ENCODE measurements at places on chromosomes 11 and 22. TPM values are rescaled to one million over a fixed set of nuclear protein-coding genes. Genes with fewer than 3 reads are reported as not detected.

DNA sequence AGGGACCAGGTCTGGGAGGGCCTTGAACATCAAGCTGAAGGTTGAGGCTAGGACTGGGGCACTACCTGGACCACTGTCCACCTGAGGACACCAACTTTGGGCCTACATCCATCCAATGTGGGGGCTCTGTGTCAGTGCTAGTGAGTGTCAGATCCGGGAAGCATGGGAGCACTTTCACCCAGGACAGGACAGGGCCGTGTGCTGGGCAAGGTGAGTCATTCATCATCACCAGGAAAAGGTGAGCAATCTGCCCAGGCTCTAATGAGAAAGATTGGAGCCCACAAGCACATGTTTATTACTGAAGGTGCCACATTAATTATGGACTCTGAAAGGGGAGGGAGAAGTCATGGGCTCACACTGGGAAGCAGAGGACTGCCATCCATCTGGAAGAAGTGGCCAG is 39.7 kb upstream of the DRD2 start:
- DNase-seq: no peak

- peak; percentile 27 for DNase-seq
Observed at GRCh38 chr11:91394727-91395414, 829.7 kb upstream of the FAT3 start.

- DNase-seq: no peak
Observed at GRCh38 chr22:47419239-47419638, 656.8 kb downstream of the TBC1D22A start.

GRCh38 chr11:61960532-61960931 is 6.9 kb downstream of the FTH1 start:
- DNase-seq: no peak

DNA sequence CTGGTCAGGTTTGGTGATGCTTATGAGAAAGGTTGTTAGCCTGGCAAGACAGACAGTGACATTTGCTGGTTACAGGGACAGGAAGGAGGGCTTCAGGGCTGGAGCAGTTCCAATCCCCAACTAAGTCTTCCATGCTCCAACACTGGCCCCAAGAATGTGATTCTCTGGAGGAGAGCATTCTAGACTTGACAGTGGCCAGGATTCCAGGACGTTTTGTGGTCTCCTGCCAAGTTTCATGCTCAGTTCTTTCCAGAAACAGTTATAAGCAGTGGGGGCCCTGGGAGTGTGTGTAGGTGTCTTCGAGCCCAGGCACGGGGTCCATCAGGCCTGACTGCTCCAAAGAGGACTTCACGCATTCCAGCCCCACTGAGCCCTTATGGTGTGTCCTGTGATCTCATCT is 8.9 kb upstream of the GRK3 start:
- no peak for DNase-seq

GRCh38 chr11:1281974-1282365 is 27.5 kb downstream of the TOLLIP start:
- DNase-seq: no peak

DNA sequence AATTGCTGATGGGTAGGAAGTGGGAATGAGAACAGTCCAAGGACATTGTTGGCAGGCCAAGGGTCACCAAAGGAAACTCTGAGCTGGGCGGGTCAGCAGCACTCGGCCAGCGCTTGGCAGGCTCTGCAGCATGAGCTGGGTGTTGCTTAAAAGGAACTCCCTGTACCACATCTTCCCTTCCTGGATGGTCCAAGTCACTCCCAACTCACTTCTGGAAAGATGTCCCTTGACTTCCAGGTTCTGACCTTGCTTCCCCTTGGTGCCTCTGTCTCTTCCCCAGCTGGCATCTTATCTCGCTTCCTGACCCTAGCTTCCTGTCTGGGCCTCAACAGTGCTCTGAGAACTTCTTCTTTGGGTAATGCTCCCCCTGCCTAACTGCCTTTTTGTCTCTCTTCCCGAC is 24.8 kb upstream of the SWAP70 start:
- peak; percentile 26 for DNase-seq

DNA sequence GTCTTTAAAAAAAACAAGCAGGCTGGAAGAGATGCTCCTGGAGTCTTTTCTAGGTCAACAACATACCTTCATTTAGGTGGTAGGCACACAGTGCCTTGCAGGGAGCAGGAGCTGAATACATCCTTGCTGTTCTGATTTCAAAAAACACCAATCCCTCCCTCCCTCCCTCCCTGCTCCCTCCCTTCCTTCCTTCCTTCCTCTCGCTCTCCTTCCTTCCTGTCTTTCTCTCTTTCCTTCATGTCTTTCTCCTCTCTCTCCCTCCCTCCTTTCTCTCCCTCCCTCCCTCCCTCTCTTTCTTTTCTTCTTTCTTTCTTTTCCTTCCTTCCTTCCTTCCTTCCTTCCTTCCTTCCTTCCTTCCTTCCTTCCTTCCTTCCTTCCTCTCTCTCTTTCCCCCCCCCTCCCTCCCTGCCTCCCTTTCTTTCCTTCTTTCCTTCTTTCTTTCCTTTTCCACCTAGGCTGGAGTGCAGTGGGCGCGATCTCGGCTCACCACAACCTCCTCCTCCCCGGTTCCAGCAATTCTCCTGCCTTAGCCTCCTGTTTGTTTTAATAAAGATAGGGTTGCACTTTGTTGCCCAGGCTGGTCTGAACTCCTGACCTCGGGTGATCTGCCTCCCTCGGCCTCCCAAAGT is 245.1 kb downstream of the MIAT start:
- no peak for DNase-seq

- DNase-seq: no peak
Observed at GRCh38 chr11:62726156-62726914, 922 bp downstream of the HNRNPUL2 start.

DNA sequence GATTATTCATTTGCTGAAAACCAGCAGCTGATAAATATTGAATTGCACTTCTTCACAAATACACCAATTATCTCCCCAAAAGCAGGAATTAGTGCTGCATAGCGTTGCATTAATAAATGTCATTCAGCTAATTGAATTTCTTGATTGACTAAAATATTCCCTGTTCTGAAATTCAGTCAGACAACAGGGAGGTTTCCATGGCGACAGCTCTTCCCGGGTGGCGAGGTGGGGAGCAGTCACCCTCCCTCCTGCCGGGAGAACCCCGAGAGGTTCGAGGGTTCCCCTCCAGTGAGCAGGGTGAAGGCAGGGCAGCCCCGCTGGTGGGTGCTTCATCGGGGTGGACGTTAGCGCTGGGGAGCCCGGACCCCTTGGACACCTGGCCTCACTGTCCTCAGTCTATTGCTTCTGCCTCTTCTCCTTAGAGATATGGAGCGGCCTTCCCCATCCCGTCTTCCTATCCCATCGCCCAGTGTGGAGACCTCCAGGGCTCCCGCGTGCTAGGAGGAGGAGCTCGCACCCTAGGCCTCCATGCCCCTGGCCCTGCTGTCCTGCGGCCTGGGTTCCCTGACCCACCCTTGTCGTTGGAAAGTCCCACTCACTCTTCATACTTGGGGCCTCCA is 983.5 kb downstream of the BRD1 start:
- DNase-seq: no peak

GRCh38 chr11:14455648-14456430 is 43.8 kb downstream of the COPB1 start:
- DNase-seq: no peak

DNA sequence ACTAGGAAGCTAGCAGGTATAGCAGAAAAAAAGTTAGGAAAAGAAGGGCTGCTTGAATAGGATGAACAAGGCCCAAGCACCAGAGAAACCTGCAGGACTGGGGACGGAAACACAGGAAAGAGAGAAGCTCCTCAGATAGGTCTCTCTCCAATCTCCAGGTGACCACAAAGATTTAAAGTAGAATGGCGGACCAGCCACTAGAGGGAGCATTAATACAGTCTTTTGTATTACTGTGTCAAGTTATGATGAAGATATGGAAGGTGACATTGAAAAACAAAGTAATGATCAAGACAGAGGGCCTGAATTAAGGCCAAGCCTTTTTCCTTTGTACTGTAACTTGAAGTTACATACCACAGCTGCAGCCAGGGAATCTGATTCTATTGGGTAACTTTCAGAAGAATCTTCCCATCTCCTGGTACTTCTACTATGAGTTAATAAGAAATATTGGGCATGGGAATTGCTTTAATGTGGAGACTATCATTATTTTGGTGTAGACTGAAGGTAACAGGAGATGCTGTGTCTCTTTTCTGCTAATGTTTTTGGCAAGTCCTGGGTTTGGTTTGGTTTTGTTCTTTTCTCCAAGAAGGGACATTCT is 33.8 kb downstream of the OR2AG2 start:
- peak; percentile 65 for DNase-seq

- peak; percentile 33 for DNase-seq
Observed at GRCh38 chr11:127119356-127119755, 118.8 kb upstream of the KIRREL3 start.

GRCh38 chr11:33043221-33043830 is 4.0 kb downstream of the TCP11L1 start:
- no peak for DNase-seq

DNA sequence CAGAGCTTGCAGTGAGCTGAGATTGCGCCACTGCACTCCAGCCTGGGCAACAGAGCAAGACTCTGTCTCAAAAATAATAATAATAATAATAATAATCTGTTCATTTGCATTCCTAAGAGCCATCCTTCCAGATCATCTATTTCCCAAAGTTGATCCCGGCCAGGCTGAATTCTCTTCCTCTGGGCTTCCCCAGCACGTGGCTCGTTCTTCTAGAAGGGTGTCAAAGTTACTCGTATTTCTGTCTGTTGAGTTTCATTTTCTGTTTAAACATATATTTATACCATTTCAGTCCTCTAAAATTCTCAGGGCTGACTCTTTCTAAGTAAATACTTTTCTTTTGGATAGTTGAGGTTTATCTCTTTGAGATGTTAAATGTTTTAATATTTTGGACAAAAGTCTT is 4.8 kb upstream of the JHY start:
- DNase-seq: no peak

- DNase-seq: peak; percentile 48
Observed at GRCh38 chr22:22745225-22746060, 101.0 kb downstream of the GGTLC2 start.

DNA sequence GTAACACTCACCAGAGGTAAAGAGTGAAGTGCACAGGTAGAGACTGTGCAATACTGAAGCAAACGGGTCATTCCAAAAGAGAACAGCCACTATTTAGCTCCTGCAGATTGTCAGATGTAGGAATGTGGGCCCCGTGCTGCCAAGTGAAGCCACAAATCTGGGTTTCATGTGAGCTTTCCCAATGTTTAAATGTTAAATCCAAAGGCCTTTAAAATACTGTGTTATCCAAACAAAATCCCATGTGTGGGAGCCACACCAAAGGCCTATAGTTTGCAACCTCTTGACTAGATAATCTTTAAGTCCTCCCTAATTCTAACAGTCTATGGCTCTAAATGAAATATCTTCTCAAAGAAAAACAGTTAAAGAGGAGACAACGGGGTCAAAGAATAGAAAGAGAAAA is 43.3 kb downstream of the RBFOX2 start:
- DNase-seq: no peak

DNA sequence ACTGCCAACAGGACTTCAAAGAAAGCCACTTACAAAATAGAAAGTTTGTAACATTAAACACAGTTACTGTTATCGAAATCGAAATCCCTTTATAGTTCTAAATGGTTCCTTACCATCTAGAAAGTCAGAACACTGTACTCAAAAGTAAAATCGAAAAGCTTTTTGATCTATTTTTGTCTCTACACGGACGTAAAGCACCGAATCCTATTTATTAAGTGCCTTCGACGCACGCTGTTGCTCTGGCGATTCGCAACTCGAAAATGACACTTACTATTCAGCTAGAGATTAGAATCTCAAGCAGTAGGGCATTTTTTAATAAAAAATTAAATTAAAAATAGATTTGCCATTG is 78.3 kb downstream of the LARGE1 start:
- no peak for DNase-seq

GRCh38 chr11:77440678-77441077 is 33.2 kb downstream of the PAK1 start:
- DNase-seq: no peak

DNA sequence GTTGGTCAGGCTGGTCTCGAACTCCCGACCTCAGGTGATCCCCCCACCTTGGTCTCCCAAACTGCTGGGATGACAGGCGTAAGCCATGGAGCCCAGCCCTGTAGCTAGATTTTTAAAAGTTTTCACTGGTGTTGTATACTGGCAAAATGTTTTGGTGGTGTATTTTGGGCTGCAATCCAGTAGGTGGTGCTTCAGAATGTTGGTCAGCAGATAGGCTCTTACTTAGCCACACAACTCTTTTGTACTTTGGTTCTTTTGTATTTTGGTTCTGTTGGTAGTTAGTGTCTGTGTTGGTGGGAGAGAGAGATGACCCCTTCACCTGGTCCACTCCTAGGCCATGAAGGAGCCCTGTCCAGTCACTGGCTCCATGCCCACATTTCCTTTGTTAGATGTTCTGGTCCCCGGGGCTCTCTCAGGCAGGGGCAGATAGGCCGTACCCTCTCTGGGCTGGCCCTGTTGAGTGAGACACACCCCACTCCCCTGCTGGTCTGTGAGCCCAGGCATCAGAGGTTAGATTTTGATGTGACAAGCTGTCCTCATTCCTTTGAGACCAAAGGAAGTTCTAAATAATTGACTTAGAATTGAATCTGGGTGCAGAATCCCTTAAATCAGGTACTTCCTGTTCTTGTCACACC is 123.8 kb downstream of the DDX10 start:
- peak; percentile 24 for DNase-seq

- no peak for DNase-seq
Observed at GRCh38 chr11:96424693-96425092, 34.9 kb downstream of the JRKL start.

- DNase-seq: no peak
Observed at GRCh38 chr22:17717708-17718107, 56.6 kb downstream of the BID start.

GRCh38 chr22:39205344-39206021 is 39.3 kb downstream of the PDGFB start:
- DNase-seq: no peak

MUC6 gene
- 0.29 TPM for total RNA-seq

BEST1 gene
- 1.2 TPM for total RNA-seq

STK33 gene
- 10.9 TPM for total RNA-seq

OR51E2 gene
- not detected for total RNA-seq

OR8A1 gene
- total RNA-seq: not detected

SPCS2 gene
- 25.8 TPM for total RNA-seq

MYOD1 gene
- total RNA-seq: not detected

FAM111B gene
- total RNA-seq: 37.9 TPM

ACCS gene
- 34.4 TPM for total RNA-seq

KCNQ1 gene
- total RNA-seq: 86.8 TPM
